GM12892 (cell line): ENCODE measurements at places on chromosomes 7 and 10.

- DNase-seq, result no peak
Measured at GRCh38 chr10:75418293-75418692, 13.1 kb upstream of the LRMDA start.

- no peak for DNase-seq
Measured at GRCh38 chr10:112298581-112298980, 15.4 kb downstream of the TECTB start.

- DNase-seq, result no peak
Measured at GRCh38 chr7:15128716-15129115, 226.2 kb upstream of the DGKB start.

DNA sequence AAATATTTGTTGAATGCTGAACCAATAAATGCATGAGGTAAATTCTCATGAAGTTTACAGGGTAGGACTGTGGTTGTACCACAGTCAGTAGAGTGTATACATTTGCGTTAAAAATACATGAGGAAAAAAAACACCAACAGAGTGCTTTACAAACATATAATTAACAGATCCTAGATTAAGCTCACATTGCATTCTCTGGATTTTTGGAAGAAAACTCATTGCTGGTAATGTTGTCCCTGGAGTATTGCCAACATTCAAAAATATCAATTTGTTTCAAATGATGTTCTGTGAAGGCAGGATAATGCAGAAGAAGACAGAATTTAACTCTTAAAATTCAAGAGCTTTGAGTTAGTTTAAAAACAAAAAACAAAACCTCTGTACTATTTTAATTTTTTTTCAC lies 95.5 kb downstream of the MBL2 start:
- no peak for DNase-seq

DNA sequence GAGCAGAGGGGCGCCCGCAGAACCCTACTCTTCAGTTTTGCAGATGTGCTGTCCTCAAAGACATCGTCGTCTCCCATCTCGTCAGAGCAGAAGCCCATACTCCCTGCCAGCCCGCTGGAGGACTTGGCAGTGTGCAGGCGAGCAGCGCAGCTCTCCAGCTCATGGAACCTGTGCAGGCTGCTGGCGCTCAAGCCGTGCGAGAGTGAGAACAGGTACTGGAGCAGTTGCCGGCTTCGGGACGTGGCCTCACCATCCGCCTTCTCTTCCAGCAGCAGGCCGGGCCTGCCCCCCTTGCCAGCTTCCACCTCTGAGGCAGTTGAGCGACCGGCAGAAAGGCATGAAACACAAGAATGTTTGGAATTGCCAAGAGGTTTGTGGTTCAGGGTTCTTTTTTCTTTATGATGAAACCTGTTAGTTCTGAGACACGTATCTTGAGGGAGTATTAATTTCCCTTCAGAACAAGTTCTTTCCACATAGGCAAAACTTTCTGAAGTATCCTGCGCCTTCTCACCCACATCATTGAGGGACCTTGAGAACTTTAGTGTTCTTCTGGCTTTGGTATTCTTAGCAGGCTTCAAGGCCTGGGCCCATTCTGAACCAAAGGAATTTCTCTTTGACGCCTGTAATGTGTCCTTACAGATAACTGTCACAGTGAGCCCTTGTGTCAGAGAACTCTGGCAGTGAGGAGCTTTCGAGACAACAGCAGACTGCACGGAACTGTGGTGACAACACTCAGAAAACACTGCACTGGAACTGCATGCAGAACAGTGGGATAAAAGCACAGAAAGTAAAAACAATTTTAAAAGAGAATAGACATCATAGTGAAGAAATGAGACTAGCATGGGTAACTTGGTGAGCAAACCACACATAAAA lies 89.5 kb downstream of the ALOX5 start:
- DNase-seq, result no peak

- DNase-seq, result no peak
Measured at GRCh38 chr7:130475776-130476175, 16.1 kb upstream of the MEST start.

GRCh38 chr10:90968328-90969081 lies 47.6 kb upstream of the ANKRD1 start:
- DNase-seq, result no peak

GRCh38 chr10:104328896-104329710 lies 9.2 kb downstream of the ITPRIP start:
- no peak for DNase-seq

DNA sequence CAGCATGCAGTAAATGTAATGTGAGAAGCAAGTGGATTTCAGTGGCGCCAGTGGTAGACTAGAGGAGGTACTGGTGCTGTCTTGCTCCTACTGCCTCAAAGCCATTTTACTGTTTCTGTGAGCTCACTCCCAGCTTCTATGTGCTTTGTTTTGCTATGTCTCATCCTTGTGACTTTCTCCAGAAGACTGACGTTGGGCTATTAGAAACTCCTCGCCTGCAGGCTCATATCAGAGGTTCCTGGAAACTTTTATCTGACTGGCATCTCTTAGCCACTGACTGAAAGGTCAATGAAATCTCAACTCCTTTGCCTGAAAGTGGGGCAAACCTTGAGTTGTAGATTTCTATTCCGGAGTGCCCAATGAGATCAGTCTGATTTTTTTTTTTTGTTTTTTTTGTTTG lies 66.4 kb upstream of the SORCS1 start:
- DNase-seq, result no peak

GRCh38 chr7:102093599-102094315 lies 192.9 kb upstream of the SH2B2 start:
- DNase-seq, result no peak

DNA sequence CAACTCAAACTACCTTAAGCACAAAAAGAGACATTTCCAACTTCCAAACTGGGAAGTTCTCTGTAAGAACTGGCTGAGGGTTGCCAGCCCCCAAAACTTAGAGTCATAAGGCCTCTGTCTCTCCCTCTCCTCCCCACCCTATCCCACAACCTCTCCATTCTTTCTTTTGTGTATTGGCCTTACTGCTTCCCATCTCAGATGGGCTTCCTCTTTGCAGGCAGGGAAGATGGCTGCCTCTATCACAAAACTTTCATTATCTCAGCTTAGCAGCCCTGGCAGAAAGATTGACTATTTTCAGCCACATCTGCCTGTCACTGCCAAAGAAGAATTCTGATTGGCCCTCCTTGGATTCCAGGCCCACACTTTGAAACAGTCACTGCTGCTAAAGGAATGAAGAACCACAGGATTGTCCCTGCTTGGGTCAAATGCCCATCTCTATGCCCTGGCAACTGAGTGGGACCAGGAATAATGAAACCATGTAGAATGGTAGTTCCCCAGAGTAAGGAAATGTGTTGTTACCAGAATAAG lies 58.0 kb upstream of the PRKAR2B start:
- no peak for DNase-seq

DNA sequence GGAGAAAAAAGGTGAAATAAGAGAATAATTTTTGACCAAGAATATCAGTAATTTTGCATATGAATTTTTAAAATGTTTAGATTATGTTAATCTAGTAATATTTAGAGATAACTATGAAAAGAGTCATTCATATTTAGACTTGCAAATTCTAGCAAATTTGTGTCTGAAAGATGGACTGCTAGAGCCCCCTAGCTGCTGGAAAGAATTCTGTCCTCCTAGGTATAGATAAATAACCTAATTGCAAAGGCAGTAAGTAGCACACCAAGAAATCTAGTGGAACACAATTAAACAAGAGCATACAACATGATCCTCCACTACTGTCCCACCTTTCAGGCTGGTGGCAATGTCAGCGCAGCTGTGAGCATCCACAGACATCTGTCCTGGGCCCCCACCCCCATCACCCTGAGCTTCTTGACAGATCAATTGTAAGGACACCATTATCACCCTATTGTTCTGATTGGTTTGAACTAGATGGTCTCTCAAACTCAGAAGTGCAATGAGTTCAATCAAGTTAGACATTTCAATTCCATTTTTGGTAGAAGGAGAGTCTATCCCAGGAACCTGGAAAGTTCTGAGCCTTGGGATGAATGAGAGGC lies 15.0 kb upstream of the GFRA1 start:
- no peak for DNase-seq

GRCh38 chr10:97708976-97709946 lies 4.3 kb upstream of the MARVELD1 start:
- no peak for DNase-seq

GRCh38 chr7:50826371-50827172 lies 43.9 kb upstream of the GRB10 start:
- DNase-seq, result no peak

DNA sequence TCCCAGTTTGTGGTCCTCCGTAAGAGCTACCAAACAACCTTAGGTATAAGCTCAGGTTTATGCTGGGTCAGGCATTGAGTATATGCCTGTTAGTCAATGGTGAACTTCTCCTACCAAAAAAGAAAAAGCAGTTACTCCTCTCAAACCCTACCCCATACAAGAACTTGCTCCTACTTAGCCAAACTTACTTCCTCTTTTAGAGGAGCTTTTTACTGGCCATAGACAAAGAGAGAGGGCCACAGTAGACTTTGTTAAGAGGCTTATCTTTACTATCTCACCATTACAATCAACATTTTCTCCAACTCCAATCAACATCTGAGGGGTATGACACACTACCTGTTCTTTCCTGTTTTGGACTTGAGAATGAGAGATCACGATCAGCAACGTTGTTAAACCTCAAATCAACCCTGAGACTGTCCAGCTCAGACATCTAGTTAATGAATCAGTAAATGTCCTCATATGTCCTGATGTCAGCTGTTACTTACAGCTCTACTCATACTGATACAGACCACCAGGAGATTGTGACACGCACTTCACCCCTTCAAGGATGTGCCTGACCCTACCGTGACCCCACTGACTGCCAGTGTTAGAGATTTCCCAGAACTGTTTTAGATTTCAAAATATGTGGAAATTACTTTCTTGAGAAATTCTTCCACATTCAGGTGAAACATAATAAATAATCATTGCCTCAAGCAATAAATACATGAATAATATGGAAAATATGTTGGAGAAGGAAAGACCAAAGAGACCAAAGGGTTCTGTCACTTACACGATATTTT lies 18.4 kb upstream of the CCDC71L start:
- no peak for DNase-seq

GRCh38 chr7:152851326-152851725 lies 91.8 kb downstream of the ACTR3B start:
- no peak for DNase-seq

DNA sequence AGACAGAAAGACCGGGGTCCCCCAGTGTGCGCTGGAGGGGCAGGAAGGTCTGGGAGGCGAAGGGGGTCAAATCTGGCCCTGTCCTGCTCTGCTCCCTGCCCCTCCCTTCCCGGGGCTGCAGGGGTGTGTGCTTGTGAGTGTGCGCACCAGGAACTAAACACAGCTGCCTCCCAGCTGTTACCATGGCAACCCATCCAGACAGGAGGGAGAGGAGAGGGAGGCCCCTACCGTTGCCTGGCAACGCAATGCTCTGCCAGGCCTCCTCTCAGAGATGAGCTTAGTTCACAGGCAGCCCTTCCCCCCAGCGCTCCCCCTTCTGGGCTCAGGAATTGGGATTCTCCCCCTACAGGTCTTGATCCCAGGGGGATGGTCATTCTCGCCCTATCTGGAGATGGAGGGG lies 6.1 kb downstream of the NYAP1 start:
- peak; percentile 88 for DNase-seq

DNA sequence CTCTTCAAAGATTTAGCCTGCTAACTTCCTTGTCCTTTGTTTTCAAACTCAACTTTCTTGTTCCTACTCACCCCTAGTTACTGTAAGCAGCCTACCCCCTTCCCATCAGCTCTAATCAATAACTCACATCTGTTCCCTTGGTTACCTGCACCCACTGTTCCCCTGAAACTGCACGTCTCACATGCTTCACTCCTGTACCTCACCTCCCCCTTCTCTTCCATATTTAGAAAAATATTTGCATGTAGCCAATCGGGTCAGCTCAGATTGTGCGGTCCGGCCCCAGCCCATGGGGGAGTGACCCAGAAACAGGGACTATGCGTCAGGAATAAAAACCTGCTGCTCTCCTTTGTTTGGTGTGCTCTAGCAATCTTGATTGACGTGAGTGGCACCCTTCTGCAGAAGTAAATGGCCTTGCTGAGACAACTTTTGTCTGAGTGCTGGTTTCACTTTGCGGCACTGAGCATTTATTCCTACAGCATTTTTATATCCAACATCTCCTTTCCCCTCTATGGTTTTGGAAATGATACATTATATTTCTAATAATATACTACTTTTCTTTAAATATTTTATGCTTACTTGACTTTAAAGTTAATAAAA lies 21.1 kb upstream of the FAM221A start:
- no peak for DNase-seq

DNA sequence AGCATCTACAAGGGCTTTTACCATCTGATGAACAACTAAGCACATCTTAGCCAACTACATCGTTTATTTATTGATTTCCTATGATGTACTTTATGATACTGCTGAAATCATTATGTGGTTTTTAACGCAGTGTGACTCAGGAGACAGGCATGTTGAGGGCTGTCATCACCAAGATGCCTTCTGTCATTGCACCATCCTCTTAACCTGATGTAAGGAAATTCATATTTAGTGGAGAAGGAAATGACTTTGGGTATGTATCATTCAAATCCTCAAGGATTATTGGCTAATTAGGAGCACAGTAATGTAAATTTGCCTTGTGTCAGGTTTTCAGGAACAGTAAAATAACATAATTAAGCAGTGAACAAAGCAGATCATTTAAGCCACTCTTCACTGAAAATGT lies 138.5 kb upstream of the MGMT start:
- no peak for DNase-seq

DNA sequence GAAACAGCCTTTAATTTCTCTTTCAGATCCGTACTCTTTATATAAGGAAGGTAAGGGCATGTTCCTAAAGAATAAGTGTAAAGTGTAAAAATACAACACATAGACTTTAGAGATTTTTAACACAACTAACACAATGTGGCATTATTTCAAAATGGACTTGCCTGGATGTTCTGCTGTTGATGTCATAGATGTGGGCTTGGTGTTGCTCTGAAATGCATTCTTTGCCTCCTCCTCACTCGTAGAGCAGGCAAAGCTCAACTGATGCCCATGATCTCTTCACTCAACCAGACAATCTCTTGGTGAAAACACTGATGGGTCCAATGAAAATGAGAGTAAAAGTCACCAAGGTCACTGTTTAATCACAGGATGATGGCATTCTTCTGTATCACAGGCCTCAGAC lies 174.2 kb upstream of the TCERG1L start:
- DNase-seq, result no peak

GRCh38 chr10:103793429-103793828 lies 61.9 kb downstream of the SH3PXD2A start:
- DNase-seq, result no peak

GRCh38 chr10:121332829-121333765 lies 265.1 kb downstream of the FGFR2 start:
- no peak for DNase-seq

GRCh38 chr7:636396-636795 lies 90.1 kb upstream of the DNAAF5 start:
- DNase-seq, result no peak

DNA sequence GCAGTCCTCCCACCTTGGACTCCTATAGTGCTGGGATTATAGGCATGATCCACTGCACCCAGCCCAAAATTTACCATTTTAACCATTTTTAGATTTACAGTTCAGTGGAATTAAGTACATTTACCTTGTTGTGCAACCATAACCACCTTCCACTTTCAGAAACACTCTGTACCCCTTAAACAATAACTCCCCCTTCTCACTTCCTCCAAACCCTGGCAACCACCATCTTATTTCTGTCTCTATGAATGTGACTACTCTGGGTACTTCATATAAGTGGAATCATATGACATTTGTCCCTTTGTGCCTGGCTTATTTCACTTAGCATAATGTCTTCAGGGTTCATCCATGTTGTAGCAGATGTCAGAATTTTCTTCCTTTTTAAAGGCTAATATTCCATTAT lies 33.6 kb downstream of the SUFU start:
- DNase-seq, result no peak

- no peak for DNase-seq
Measured at GRCh38 chr7:137328373-137329120, 15.0 kb downstream of the PTN start.

- no peak for DNase-seq
Measured at GRCh38 chr10:79937701-79938151, 11.2 kb downstream of the SFTPD start.
